ENCODE measurements at places on chromosomes 13 and 19.

DNA sequence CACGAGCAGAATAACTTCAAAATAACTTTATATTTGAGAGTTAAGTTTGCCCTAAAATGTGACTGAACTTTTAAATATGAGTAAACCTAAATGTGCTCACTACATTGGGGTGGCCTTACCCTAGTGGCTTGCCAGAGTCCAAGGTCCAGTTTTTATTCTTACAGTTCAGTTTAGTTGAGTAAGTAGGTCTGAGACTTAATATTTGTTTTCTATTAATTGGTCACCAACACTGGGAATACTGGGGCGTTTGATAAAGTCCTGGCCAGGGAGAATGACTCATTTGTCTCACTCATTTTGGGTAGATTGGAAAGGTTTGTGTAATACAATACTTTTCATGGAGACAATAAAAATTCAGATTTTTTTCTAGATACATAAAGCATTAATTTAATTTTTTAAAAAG, 127.8 kb upstream of the SPATA13 start:
- DNase-seq, result no peak

DNA sequence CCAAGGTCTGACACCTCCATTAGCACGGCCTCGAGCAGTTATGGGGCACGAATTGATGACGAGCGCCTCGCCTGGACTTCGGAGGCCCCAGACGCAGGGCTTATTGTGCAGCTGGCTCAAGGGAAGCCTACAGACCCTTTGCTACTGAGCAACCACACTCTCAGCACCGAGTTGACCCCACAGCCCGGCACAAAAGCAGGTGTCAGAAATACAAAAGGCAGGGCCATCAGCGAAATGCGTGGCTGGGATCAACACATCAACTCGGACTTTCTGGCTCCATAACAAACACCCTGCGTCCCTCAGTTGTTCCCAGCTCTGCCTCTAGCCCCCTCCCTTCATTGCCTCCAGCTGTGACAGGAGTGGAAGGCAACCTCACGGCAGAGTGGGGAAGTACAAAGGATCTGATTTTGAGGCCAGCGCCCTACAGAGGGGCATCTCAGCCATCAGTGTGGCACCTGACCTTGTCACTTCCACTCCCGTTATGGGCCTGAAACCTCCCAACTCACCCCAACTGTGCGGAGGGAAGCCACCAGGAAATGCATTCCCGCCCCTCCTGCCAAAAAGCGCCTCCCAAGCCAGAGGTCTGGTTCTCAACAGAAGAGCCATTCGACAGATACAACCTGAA, 18.0 kb downstream of the PEPD start:
- DNase-seq, result peak; percentile 41

DNA sequence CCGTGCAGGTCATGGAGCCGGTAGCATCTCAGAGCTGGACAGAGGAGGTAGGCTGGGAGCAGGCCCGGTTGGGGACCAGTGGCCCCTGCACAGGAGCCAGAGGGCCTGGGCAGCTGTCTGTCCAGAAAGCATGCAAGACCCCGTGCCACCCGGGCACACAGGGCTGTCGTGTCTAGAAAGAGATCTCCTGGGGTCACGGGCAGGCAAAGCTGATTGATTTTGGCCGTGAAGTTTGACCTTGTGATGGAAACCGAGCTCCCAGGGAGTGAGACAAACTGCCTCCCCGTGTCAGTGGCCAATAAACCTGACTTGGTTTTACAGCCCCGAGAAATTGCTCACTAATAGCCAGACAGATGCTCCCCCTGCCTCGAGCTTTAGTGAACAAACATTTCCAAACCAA, 98.8 kb downstream of the KDM4B start:
- no peak for DNase-seq

DNA sequence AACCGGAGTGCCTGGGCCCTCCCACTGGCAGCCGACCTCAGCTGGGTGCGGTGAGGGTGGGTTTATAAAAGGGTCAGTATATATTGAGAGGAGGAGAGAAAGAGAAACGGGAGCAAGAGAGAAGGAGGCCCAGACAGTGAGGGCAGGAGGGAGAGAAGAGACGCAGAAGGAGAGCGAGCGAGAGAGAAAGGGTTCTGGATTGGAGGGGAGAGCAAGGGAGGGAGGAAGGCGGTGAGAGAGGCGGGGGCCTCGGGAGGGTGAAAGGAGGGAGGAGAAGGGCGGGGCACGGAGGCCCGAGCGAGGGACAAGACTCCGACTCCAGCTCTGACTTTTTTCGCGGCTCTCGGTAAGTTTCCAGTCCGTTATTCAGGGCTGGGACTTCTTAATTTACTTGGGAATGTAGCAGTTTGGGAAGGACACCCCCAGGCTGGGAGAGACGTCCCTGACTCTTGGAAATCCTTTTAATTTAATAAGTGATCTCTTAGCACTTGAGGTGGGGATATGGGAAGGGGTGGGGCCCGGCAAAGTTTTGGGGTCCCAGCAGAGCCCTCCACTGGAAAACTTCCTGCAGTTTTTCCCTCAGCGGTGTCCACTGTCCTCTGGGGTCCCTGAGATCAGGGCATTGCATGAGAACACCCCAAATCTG, at the start of gene EMP3:
Gene EMP3, plus strand, starts transcription at position 288 of the 646 bp plus-strand sequence. CDS start 1,293 bp downstream, outside the sequence.
- DNase-seq, result peak; percentile 93

- no peak for DNase-seq
These were observed 54.7 kb upstream of the DCT start for GRCh38 chr13:94534166-94534565.

DNA sequence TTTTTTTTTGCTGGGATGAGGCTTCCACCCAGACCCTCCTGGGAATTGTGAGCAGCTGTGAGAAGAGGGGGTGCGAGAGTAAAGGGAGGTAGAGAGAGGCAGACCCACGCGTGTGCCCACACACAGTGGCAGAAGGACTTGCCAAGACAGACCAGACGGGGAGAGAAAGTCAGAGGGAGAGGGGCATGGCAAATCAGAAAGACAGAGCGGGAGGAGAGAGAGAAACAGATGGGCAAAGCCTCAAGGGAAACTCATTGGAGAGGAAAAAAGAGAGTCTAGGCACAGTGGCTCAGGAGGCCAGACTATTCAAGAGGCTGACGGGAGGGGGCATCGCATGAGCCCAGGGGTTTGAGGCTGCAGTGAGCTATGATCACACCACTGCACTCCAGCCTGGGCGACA, 17.0 kb downstream of the CATSPERG start:
- DNase-seq, result no peak

DNA sequence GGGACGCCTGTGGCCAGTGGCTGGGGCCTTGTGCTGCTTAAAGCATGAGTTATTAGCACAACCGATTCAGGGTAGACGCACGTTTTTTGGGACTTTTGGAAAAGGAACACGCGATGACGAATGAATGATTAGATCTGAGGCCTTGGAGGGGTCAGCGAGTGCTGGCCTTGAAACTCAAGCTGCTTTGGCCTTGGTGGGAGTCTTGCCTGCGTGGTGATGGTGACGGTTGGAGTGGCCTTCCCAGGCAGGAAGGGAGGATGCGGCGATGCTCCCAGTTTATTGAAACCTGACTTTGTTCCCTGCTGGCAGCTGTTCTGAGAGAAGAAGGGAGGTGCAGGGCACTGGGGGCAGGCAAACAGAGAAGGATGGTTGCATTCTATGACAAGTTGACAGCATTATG, 63.1 kb upstream of the RNF113B start:
- DNase-seq, result no peak

GRCh38 chr19:7149956-7150705, 80.6 kb downstream of the ZNF557 start:
- DNase-seq, result peak; percentile 51

DNA sequence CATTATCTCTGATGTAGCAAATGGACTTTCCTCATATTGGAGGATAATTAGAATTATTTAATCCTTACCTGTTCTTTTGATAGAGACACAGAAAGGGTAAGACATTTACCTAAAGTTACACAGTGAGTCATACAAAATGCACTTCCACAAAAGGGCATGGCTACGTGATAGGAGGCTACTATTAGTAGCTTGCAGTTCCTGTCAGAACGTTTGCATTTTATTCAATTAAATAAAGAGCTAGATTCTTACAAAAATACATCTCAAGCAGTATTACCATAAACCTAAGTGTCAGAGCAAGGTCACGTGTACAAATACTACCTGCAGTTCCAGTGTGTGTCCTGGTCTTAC, 120.6 kb downstream of the ESD start:
- no peak for DNase-seq

GRCh38 chr13:99218545-99218944, 17.9 kb downstream of the UBAC2 start:
- DNase-seq, result no peak

DNA sequence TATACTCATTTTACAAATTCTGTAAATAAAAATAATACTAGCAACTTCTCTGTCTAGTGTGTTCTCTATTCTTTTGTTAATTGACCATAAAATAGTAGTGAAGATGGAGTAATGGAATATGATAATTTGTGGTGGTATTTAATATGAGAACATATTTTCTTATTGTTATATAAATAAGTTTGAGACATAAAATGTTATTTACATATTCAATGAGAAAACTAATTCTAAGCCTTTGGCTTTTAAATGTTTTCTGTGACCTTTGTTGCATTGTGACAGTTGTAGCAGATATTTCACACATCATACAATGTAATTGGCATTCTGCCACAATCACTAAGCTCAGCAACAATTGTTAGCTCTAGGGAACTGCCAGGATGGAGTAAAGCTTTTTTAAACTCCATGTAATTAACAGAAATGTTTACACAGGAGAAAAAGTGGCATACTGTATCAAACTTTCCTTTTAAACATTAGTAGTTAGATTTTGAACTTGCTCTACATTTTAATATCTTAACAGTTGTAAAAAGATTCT, 562.1 kb upstream of the PCDH9 start:
- no peak for DNase-seq
